Large intestine (tissue), 12 donors: ENCODE measurements at places on chromosomes 1 and 21. TPM values are rescaled to one million over a fixed set of nuclear protein-coding genes. Genes with fewer than 3 reads are reported as not detected.
A peak's percentile ranks its signal among the peaks of the same experiment; 100 is the strongest.

DNA sequence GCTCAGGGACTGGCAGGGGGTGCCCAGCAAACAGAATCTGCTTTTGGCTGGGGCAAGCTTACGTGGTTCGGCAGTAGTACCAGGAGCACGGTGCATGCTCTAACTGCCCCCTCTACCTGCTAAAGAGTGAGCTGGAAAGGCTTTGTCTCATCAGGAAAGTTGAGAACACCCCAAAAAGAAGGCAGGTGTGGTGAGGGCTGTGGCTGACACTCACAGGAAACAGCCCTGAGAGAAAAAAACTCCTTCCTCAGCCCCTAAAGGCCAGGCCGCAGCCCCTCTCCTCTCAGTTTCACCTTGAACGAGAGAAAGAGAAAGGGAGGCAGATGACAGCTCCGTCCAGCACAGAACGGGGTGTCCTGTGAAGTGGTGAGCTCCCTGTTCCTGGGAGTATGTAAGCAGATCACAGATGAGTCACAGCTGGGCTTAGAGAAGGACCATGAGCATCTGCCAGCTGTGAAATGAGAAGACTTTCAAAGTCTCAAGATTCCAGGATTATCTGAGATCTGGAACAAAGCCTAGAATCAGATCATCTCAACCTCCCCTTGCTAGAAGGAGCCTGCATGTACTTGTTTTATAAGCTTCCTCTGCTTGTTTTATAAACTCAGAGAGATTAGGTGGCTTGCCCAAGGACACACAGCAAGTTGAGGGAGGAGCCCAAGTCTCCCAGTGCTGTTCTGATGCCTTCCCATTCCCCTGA lies 13.4 kb downstream of the LAPTM5 start:
- no peak for DNase-seq

- DNase-seq, result no peak
Measured at GRCh38 chr1:57839526-57839925, 415.7 kb upstream of the DAB1 start.

GRCh38 chr1:210724768-210725167 lies 396.1 kb downstream of the HHAT start:
- DNase-seq, result no peak

GRCh38 chr1:160576390-160576789 lies 2.9 kb downstream of the CD84 start:
- no peak for DNase-seq

DNA sequence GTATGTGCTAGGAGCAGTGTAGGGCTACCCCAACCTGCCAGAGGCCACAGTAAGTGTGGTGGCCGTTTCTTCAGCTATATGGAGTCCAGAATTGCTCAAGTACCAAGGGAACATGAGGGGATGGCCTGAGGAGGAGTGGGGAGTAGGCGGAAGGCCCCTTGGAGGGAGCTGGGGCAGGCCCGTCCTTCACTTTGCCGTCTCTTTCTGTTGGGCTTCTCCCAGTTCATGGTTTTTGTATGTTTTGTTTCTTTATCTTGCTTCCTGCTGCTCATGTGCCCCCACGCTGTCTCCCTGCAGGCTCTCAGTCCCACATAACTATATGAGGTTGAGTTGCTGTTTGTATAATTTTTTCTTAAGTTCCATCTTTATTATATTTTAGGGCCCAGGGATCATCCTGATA lies 5.9 kb upstream of the DPH2 start:
- no peak for DNase-seq

GRCh38 chr1:175873290-175873935 lies 130.0 kb upstream of the TNR start:
- no peak for DNase-seq

- DNase-seq, result no peak
Measured at GRCh38 chr1:86860424-86860823, 53.5 kb downstream of the SELENOF start.

DNA sequence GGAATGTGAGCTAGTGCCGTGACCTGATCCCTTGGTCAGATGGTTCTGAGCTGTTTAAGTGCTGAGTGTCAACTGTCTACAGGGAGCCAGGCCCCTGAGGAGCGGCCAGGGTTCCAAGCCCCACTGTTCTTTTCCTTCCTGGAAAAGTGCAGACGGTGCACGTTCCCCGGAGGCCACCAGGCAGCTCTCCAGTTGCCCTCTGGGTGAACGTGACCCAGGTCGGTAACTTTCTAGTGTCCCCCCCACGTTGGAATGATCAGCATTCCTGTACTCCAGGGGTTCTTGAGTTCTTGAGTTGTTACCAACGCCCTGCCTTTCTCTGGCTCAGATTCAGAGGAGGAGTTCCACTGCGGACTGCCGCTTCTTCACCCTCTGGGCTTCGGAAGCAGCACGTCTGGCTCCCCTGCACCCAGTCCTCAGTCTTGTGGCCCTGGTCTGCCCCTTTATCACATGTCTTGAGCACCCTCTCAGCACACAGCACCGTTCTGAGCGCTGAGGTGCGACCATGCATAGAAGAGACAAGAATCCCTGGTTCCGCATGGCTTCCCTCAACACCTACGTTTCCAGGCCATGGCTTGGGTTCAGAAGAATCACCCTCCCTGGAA lies 131.5 kb downstream of the DHRS3 start:
- no peak for DNase-seq

DNA sequence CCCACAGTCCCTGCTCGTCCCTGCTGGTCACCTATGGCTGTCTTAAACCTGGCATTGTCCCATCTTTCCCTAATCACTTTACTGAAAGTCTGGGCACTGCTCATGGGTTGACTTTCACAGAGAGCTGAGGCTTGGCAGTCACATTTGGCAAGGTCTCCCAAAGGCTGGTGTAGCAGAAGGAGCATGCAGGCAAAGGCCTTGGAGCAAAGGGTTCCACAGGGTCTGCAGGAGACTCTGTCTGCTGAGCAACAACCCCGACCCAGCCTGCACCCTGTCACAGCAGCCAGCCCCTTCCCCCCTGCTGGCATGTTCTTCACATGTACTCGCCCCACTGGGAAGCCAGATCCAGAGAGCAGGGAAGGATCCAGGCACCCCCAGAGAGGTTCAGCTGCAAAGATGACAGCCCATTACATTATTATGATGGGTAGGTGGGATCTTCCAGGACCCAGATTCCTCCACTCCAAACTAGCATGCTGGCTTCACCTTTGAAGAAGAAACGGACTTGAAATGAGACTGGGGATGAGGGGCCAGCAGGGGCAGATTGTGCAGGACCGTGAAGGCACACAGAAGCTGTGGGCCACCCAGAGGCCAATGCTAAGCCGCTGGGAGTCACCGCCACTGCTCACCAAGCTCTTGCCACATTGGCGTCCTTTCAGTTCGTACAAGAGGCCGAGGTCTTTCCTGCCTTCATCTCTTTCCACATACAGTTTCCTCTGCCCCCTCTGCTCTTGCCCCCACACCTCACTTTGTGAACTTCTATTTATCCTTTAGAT lies 14.2 kb upstream of the TMEM125 start:
- DNase-seq, result no peak

DNA sequence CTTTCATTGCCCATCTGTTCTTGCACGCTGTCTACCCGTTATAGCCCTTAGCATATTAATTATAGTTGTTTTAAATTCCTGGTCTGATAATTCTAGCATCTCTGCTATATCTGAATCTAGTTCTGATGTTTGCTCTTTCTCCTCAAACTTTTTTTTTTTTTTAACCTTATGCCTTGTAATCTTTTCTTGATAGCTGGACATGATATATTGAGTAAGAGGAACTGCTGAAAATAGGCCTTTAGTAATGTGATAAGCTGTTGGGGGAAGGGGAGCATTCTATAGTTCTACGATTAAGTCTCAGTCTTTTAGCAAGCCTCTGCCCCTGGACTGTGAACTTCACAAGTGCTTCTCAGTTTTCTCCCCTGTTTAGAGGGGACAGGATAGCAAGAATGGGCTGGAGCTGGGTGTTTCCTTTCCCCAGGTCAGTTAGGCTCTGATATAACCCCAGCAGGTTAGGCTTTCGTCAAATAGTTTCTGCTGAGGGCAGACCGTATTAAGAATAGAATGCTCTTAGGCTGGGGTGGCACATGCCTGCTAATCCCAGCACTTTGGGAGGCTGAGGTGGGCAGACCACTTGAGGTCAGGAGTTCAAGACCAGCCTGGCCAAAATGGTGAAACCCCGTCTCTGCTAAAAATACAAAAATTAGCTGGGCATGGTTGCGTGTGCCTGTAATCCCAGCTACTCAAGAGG lies 62.2 kb downstream of the ZFYVE9 start:
- no peak for DNase-seq

GRCh38 chr21:18153063-18153462 lies 91.6 kb upstream of the CHODL start:
- DNase-seq, result no peak

DNA sequence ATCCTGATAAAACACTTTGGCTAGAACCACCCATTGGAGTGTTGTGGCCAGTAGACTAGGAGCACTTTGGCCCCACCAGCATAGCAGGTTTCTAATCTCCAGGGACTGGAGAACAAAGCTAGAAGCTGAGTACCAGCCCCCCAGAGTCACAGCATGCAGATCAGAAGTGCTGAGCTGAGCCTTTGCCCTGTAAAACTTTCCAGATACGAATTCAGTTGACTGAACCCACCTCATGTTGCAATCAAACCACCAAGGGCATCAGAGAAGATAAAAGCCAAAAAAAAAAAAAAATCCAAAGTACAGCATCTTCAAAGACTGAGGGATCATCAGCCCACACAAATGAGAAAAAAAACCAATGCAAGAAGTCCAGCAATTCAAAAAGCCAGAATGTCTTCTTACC lies 8.7 kb upstream of the CD53 start:
- DNase-seq, result no peak

GRCh38 chr1:247303216-247303615 lies 28.5 kb downstream of the ZNF496 start:
- peak; percentile 6 for DNase-seq

GRCh38 chr1:229848752-229849677 lies 218.0 kb upstream of the GALNT2 start:
- DNase-seq, result peak; percentile 20

DNA sequence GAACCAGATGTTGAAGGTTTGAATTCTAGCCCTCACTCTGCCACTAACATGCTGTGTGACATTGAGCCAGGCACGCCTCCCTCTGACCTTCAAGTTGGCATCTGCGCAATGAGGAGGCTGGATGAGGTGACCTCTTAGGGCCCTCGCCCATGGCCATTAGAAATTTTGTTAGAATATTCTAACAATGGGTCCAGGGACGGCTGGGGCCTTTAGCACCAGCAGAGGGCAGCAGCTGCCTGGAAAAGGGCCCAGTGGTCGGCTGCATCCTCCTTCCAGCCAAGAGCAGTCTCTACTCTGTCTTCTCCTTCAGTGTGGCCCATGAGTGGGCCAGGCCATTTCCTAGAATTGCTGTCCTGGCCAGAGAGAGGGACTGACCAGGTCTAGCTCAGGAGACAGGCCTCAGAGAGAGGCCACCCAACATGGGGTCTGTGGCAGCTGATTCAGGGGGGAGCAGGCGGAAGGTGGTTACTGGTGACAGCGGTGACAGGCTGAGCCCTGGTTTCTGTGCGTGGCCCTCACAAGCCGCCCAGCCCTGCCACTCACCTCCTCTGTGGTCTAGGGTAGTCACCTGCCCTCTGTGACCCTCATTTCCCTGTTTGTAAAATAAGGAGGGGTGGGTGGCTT lies 101.3 kb upstream of the ACTL8 start:
- DNase-seq, result no peak

GRCh38 chr1:168755800-168756418 lies 26.9 kb upstream of the DPT start:
- no peak for DNase-seq

GRCh38 chr21:16488042-16488441 lies 758.3 kb downstream of the USP25 start:
- DNase-seq, result no peak

GRCh38 chr1:230824551-230824918 lies 43.8 kb downstream of the C1orf198 start:
- DNase-seq, result no peak

- DNase-seq, result no peak
Measured at GRCh38 chr1:78222225-78222959, 176.6 kb downstream of the GIPC2 start.

DNA sequence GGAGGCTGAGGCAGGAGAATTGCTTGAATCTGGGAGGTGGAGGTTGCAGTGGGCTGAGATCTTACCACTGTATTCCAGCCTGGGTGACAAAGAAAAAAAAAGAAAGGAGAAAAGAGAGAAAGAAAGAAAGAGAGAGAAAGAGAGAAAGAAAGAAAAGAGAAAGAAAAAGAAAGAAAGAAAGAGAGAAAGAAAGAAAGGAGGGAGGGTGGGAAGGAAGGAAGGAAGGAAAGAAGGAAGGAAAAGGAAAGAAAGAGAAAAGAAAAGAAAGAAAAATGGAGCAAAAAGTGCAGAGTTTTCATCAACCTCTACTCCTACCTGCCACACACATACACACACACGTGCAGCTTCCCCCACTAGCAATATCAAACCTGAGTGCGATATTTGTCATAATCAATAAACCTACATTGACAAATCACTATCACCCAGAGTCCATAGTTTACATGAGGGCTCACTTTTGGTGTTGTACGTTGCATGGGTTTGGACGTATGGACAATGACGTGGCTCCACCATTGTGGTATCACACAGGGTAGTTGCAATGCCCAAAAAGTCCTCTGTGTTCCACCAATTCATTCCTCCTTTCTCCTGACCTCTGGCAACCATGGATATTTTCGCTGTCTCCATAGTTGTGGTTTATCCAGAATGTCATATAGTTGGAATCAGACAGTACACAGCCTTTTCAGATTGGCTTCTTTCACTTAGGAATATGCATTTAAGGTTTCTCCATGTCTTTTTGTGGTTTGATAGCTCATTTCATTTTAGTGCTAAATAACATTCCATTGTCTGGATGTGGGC lies 36.5 kb downstream of the EVA1C start:
- DNase-seq, result no peak

GRCh38 chr1:93704052-93704451 lies 22.4 kb upstream of the BCAR3 start:
- no peak for DNase-seq

- no peak for DNase-seq
Measured at GRCh38 chr1:117582451-117582850, 23.4 kb upstream of the TENT5C start.

DNA sequence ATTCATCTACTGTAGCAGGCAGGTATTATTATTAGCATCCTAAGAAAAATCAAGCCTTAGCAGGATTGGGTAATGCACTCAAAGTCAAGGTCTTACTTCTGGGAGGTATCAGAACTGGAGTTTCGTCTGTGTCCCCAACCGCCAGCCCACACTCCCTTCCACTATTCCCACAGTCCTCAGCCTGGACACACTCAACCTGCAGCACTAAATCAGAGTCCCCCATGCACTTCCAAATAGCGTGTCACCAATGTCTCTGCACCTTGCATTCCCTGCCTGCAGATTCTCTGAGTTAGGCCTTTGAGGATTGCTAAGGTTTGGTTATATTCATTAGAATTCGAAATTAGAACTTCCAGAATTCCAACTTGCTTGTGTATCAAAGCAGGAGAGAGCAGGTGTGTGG lies 3.9 kb downstream of the LYPD8 start:
- DNase-seq, result no peak

- no peak for DNase-seq
Measured at GRCh38 chr1:185144233-185144632, 12.5 kb downstream of the TRMT1L start.

ZMPSTE24 gene
- polyA plus RNA-seq, result 45.9 TPM

RHCE gene
- 0.60 TPM for polyA plus RNA-seq

HSD11B1 gene
- polyA plus RNA-seq, result 0.31 TPM

RPL5 gene
- 2,734 TPM for polyA plus RNA-seq

LIN9 gene
- polyA plus RNA-seq, result 5.4 TPM

DIPK1A gene
- polyA plus RNA-seq, result 15.9 TPM

CFHR1 gene
- polyA plus RNA-seq, result 0.16 TPM

ASPM gene
- 10.0 TPM for polyA plus RNA-seq

COL9A2 gene
- polyA plus RNA-seq, result 11.0 TPM

LRRC71 gene
- 0.28 TPM for polyA plus RNA-seq

GNAT2 gene
- not detected for polyA plus RNA-seq

PIGR gene
- 23.7 TPM for polyA plus RNA-seq
